ENCODE measurements at places on chromosomes 3 and 15.

DNA sequence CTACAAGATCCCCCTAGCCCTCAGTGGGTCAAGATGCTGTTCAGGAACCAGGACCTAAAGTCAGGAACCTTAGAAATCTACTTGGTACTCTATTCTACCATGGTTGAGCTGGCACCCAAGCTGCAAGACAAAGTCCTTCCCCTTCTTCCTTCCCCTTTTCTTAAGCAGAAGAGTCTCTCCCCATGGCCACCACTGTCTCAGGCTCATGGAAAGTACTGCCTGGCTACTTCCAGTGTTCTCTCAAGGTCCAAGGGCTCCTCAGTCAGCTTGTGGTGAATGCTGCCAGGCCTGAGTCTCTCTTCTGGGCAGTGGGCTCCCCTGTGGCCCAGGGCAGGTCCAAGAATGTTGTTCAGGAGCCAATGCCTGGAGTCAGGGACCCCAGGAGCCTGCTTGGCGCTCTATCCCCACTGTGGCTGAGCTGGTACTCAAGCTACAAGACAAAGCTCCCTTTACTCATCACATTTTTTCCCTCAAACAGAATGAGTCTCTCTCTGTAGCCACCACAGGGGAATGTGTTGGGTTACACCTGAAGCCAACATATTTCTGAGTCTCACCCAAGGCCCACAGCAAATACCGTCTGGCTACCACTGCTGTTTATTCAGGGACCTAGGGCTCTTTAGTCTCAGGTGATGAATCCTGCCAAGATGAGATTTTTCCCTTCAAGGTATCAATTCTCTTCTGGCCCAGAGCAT lies 18.1 kb upstream of the SLC27A2 start:
- no peak for DNase-seq

- no peak for DNase-seq
Measured at GRCh38 chr3:70861855-70862254, 549.4 kb upstream of the MDFIC2 start.

DNA sequence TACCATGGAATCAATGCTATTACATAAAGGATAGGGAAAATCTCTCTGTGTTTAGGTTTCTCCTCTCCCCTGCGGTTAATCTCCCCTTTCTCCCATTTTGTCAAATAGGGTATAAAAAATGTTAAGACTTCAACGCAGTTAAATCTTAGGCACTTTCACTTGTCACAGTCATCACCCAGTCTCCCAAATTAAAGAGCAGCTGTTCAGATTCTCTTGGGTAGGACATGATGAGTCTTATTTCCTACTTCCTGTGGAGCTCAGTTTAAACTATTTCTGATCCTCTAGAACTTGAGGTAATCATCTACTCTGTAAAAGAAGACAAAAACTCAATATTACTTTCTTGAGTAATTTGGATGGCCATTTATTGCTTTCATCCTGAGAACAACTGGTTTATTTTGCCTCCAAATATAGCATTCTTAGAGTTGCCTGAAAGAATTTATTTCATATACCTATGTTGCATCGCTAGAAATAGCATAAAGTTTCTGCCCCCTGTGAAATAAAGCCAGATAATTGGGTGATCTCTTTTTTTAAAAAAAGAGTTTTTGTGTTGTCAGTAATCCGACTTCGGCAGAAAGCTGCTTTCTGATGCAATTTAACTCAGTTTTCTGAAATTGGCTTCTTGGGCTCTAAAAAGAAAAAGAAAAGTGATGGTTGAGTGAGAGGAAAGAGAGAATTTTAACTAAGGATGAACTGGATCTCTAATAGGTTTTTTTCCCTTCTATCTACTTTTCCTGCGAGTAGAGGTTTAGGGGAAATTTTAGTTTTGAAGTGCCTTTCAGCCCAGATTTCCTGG lies 20.7 kb downstream of the RAP2B start:
- peak; percentile 25 for DNase-seq

GRCh38 chr3:4065085-4065484 lies 238.1 kb upstream of the SETMAR start:
- DNase-seq = no peak

DNA sequence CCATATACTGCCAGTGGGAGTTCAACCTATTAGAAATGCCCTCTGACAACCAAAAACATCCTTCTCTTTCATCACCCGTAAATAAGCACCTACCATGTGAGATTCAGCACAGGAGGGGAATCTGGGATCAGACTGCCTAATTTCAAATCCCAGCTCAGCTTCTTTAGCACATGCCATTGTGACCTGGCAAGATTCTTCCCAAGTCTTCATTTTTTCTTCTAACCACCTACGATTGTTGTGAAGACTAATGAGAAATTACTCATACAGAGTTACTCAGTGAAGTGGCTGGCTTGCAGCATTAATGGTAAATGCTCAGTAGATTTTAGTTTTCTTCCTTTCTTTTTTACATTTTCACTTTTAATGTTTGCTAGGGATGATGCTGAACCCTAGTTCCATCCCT lies 176.7 kb downstream of the PDZRN3 start:
- no peak for DNase-seq

DNA sequence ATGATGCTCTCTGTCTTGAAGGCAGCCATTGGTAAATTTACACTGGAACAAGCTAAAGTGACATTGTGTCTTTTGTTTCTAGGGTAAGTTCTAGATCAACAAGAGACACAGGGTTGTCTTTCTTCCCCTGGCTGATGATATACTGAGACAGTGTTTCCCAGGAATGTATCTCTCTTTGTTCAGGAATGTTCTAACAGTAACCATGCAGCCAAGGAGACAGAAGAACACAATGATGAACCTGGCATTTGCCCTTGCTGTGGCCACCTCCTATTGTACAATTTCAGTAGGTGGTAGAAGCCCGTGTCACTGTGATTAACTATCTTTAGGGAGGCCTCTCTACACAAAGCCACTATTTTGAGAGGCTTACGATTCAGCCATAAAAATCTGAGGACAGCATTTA lies 130.7 kb downstream of the LRTM1 start:
- no peak for DNase-seq

- peak; percentile 8 for DNase-seq
Measured at GRCh38 chr3:81666502-81667121, 94.8 kb downstream of the GBE1 start.

- DNase-seq = no peak
Measured at GRCh38 chr3:54870423-54870822, 57.4 kb downstream of the LRTM1 start.

GRCh38 chr3:185280572-185281365 lies 26.9 kb upstream of the EHHADH start:
- DNase-seq = peak; percentile 82

DNA sequence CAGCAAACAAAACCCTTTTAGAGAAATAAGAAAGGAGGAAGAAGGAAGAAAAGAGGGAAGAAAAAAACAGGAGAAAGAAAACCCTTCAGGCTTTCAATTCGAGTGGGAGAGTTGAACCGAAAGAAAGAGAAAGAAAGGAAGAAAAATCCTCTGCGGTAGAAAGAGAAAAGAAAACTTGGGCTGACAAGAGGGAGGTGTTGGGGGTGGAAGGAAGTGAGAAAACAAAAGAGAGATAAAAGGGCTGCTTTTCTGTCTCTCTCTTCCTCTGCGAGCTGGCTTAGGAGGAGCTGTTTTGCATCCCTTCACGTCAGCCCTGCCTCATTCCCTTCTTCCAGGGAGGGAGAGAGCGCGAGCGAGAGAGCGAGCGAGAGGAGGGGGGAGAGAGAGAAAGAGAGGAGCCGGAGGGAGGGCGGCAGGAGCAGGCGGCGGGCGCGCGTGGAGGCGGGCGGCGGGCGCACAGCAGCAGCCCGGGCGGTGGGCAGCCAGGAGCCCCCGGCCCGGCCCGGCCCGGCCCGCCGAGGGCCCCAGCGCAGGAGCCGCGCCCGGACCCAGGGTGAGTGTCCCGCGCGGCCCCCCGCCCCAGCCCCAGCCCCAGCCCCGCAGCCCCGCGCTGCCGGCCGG lies at the start of gene ZNF710:
Gene ZNF710 (plus strand): TSS at position 263 of the 621 bp plus-strand sequence. CDS start 65,814 bp downstream, outside the sequence.
- DNase-seq = peak; percentile 27

DNA sequence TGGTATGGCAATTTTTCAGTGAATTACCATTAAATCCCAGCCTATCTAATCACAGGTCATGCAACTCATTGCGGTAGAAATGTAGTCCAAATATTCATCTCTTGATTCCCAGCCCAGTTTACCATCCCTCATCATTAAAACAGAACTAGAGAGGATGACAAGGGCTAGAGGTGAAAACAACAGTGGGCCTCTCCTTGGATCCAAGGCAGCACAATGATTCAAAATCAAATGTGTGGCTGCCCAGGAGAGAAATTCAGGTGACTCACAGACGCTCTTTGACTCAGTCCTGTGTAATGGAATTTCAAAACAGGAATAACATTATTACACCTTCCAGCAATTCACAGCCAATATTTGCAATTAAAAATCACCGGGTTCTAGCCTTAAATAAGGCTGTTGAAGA lies 246.5 kb downstream of the TBL1XR1 start:
- no peak for DNase-seq

DNA sequence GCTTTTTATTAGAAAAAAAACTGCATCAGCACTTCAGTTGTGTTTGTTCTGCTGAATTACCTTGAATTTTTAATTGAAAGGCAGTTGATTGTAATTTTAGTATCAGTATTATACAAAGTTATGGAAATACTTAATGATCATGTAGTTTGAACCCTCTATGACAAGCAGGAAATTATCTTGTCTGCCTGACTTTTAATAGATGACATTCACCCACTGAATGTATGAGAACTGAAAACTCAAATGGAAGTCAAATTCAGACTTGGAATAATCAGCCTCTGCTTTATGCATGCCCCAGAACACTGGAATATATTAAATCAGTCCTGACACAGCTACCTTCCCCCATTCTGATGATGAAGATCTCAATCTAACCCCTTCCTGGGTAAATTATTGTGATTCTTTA lies 73.5 kb downstream of the SLC49A4 start:
- DNase-seq = no peak

- DNase-seq = no peak
Measured at GRCh38 chr3:138854204-138854603, 19.5 kb upstream of the PIK3CB start.

GRCh38 chr15:99957642-99958013 lies 224.4 kb upstream of the LYSMD4 start:
- DNase-seq = no peak

DNA sequence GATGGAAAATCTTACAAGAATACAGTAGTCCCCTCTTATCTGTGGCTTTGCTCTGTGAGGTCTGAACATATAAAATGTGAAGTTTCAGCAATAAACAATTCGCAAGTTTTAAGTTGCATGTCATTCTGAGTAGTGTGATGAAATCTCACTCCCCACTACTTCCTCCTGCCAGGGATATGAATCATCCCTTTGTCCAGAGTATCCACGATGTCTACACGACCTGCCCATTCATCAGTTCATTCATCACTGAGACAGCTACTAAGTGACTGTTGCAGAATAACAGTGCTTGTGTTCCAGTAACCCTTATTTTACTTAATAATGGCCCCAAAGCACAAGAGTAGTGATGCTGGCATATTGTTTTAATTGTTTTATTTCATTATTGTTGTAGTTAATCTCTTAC lies 489.2 kb upstream of the UBE2E2 start:
- DNase-seq = no peak

DNA sequence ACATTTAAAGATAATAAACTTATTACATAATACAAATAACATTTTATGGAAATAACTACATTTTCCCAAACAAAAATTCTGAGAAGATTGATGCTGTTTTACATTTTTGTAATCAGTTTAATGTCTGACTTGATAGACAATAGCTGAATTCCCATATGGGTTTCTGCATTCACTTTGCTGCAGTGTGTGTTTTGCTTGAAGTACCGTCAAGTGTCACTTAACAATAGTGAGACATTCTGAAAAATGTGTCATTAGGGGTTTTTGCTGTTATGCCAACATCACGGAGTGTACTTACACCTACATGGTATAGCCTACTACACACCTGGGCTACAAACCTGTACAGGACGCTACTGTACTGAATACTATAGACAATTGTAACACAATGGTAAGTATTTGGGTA lies 57.5 kb downstream of the USF3 start:
- DNase-seq = no peak

GRCh38 chr3:186458306-186459107 lies 85.7 kb downstream of the CRYGS start:
- DNase-seq = peak; percentile 21

DNA sequence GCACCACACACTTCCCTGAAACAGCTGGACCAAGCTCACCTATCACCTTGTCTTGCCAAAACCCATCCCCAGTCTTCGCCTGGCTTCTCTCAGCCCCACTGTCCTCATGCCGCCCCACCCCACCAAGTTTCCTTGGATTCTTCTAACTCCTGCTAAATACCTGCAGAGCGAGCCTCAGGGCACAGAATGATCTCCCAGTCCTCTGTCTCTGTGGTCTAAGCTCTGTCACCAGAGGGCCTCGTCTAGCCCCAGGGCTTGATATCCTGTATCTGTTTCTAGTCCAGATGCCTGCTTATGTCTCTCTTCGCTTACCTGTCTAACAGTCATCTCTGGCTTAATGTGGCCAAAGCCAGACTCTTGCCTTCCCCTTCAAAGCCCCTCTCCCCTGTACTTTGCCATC lies 9.7 kb downstream of the CCDC12 start:
- DNase-seq = no peak

DNA sequence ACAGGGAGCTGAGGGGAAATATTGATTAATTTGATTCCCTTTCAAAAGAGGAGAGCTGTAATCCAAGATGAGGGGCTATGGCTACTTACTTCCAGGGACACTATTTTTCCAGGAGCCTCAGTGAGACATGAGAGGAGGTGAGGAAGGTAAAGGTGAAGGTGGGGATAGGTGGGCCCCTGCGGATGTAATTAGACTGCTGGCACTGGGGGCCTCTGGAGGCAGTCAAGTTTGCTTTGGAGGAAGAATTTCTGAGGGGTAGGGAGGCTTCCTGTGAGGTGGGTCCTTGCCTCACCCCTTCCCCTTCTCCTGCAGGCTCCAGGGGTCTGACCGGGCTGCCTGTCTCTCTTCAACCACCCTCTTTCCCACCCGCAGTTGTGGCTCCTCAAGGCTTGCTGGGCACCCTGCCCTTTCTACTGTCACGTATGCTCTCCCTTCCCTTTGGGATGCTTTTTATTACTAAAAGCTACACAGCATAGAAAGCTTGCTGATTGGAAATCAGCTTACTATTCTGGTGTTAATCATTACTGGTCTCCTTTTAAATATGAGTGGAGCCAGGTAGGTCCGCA lies 22.5 kb downstream of the GASK1A start:
- no peak for DNase-seq

DNA sequence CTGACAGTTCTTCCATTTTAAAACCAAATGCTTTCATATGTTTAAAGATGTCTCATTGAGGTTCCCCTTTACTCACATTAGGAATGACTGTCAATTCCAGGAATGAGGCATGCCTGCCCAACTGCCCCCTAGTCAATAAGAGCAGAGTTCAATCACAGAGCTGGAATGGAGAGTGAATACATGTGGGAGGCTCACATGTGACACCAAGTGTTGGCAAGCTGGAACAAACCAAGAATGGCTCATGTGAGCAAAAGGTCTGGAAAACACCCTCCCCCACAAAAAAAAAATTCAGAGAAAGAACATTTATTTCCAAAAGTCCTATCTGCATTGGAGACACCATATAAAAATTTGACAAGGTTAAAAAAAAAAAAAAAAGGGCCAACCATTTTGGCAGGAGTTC lies 3.7 kb downstream of the PBRM1 start:
- DNase-seq = no peak

DNA sequence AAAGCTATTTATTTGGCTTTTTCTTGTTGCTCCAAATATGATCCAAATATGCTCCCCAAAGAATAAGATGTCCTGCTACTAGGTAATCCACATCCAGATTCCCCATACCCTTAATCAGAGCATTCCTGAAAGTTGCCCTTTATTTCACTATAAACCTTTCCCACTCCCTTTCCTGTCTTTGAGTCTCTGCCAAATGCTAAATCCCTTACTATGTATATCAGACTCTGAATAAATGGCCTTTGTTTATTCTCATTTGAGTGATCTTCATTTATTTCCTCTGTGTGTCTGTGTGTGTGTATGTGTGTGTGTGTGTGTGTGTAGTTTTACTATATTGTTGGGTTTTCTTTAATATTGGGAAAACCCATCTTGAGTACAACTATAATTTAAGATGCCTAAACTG lies 7.0 kb upstream of the SPICE1 start:
- no peak for DNase-seq
